ENCODE measurements at places on chromosomes 1 and 21. TPM values are rescaled to one million over a fixed set of nuclear protein-coding genes. Genes with fewer than 3 reads are reported as not detected.

The FABP3 gene
- 2.2 TPM for total RNA-seq

The RUNX3 gene
- not detected for total RNA-seq

The GNAT2 gene
- total RNA-seq, result not detected

The DNASE2B gene
- not detected for total RNA-seq

The ETV3L gene
- total RNA-seq, result not detected

The GON4L gene
- total RNA-seq, result 19.5 TPM

The HMCN1 gene
- total RNA-seq, result 42.8 TPM

The VANGL1 gene
- total RNA-seq, result 9.9 TPM

The NBPF4 gene
- not detected for total RNA-seq

The CELSR2 gene
- total RNA-seq, result 1.5 TPM

The USH2A gene
- total RNA-seq, result not detected

The LYPD8 gene
- total RNA-seq, result not detected

The UMODL1 gene
- not detected for total RNA-seq

The FMO1 gene
- not detected for total RNA-seq

The ACAP3 gene
- total RNA-seq, result 39.4 TPM

The ACP6 gene
- total RNA-seq, result 9.9 TPM

The SPATA21 gene
- not detected for total RNA-seq

The CCDC185 gene
- not detected for total RNA-seq

The PSRC1 gene
- 18.4 TPM for total RNA-seq

Measured in cardiac atrium fibroblast (primary cell).